ENCODE measurements at places on chromosomes 2 and 18.

DNA sequence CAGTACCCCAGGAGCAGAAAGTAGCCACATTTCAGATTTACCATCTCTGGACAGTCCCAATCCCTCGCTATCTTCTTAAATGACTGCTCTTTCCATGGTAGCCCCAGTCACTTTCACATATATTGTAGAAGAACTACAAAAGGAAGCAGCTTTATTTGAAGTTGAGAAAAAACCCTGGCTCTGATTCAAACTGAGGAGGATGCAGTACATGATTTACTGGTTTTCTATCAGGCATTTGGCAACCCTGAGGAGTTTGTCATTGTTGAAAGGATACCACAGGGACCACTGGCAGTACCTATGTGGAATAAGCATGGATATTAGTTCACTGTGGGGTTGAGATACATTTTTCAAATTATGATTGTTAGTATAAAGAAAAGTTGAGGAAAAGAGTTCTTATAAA lies 640.9 kb upstream of the SETBP1 start:
- no peak for DNase-seq

DNA sequence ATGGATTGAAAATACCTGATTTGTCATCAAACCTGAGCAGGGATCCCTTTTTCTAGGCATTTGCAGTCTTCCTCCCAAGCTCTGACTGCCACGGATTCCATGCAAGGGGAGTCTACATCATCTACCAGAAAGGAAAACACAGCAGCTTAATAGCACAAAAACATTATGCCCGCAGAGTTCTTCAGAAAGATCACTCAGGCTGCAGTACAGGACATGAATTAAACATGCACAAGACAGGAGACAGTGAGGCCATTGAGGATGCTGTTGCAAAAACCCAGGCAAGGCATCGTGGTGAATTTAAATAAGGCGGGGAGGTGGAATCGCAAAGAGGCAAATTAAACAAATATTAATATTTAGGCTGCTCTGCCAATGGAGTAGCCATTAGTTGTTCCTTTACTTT lies 88.5 kb downstream of the MRPS9 start:
- no peak for DNase-seq

DNA sequence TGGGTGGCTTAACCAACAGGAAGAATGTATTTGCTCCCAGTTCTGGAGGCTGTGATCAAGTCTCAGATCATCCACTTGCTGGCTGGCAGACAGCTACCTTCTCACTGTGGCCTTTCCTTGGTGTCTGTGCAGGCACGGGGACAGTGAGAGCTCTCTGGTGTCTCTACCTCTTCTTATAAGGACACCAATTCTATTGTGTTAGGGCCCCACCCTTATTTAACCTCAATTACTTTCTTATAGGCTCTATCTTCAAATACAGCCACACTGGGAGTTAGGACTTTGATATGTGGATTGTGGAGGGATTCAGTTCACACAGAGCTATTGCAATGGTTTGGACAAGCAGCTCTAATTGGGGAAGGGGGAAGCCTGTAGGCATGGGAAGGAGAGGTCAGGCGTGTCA lies 25.3 kb upstream of the IL1RN start:
- no peak for DNase-seq

DNA sequence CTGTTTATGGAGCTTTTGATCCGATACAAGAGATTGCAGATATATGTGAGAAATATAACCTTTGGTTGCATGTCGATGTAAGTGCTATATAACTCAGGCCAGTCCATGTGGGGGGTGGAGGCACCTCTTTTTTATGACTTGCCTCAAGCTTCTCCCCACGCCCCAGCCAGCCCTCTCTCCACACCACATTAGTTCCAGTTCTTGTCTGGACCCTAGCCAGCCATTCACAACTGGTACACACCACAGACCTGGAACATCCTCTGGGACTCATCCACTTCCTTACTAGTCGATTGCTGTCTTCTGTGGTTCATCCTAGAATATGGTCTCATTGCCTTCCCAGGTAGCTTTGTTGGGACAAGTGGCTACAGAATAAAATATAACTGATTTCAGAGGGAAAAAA lies 31.0 kb downstream of the GAD1 start:
- DNase-seq = no peak

DNA sequence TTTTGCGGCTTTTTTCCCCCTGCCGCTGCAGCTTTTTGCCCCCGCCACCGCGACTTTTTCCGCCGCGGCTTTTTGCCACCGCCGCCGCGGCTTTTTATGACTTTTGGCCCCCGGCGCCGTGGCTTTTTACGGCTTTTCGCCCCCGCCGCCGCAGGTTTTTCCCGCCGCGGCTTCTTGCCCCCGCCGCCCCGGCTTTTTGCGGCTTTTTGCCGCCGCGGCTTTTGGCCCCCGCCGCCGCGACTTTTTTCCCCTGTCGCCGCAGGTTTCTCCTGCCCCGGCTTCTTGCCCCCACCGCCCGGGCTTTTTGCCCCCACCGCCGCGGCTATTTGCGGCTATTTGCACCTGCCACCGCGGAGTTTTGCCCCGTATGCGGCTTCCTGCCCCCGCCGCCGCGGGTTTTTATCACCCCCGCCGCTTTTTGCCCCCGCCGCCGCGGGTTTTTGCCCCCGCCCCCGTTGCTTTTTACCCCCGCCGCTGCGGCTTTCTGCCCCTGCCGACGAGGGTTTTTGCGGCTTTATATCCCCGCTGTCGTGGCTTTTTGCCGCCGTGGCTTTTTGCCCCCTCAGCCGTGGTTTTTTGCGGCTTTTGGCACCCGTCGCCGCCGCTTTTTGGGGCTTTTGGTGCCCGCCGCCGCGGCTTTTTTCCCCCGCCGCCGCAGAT lies 2750.9 kb downstream of the RPIA start:
- DNase-seq = no peak

- no peak for DNase-seq
Measured at GRCh38 chr2:200847269-200847668, 17.2 kb downstream of the CLK1 start.

GRCh38 chr2:165155152-165155551 lies 48.7 kb downstream of the SCN3A start:
- DNase-seq = no peak

DNA sequence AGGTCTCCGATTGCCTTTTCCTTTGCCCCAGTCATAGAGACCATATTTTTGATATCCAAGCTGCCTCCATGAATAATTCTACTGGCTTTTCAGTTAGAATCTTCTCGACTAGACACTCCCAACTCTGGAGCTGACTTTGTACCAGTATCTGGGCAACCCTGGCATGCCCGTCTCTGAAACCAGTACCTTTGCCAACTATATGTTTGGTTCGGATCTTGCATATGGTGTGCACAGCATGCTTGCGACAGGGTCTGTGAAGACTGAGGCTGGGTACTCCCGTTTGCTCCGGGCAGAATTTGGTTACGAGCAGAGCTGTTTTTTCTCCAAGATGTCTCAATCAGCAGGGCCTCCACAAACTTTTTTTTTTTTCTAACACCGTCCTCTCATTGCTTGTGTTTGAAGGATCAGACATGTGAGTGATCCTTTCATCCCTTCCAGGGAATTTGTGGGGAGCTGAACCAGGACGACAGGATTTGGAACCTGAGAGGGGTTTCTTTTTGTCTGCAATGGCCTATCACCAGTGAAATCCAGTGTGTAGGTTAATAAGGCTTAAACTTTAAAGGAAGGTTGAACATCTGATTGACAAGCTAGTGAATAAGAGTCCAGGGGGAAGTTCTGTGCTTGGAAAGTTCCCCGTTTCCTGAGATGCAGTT lies 322.3 kb downstream of the MYCN start:
- no peak for DNase-seq

DNA sequence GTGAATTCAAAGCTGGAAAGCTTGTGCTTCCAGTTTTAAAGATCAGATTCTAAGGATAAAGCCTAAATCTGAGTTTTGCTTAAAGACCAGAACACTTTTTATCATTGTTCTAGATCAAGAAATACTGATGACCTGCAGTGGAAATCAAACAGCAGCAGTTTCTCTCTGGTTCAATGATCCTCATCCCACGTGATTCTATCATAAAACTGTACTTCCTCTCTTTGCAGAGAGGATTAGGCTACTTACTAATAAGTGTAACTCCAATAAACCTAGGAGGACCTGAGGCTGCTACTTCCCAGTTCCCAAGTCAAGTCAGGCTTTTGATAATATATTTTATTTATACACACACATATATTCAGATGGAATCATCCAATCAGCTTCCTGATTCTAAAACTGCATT lies 81.9 kb downstream of the TCF4 start:
- DNase-seq = no peak

- peak; percentile 14 for DNase-seq
Measured at GRCh38 chr18:63994783-63995399, 25.0 kb downstream of the SERPINB8 start.

DNA sequence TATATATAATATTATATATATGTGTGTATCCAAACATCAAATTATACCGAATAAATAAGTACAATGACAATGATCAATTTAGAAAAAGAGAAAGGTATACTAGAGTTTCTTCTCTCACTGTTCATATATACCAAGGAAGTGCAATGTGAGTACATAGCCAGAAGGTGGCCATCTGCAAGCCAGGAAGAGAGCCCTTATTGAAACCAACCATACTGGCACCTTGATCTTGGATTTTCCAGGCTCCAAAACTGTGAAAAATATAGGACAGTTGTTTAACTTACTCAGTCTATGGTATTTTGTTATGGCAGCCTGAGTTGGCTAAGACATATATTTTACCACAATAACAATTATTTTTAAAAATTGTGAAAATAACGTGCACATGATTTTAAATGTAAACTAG lies 1490.2 kb upstream of the SLC39A10 start:
- DNase-seq = no peak

DNA sequence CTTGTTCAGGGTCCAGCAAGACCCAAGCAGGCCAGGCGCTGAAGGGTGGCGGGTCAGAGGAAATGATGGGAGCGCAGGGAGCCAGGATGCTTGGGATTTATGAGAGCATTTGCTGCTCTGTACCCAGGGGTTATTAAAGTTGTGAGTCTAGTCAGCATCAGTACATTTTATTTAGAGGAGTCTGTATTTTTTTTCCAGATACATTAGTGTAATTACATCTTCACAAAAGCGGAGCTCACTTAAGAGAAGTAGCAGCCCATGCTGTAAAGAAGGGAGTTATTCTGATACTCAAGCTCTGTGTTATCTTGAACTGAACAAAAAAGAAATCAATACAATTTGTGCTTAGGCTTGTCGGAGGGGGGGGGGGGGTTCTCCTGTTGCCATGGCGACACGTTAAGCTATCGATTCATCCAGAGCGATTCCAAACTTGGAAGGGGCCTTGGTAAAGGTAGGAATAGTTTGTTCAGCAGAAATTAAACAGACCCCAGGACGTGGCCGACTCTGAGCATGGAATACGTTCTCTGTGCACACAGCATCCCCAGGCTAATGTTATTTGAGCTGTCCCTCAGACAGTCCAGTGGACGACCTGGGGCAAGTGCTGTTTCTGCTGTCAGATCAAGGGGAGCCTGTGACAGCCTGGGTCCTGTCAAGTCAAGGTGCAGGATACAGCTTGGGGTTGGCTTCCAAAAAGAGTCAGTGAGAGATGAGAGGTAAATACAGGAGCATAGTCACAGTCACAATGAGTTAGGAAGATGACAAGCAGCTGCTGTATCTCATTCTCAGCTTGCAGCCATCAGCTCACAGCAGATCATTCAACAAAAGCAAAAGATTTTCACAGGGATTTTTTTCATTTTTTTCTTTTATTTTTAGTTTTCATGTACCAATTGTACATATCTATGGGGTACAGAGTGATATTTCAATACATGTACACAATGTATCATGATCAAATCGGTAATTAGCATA lies 387.6 kb downstream of the DCDC2C start:
- no peak for DNase-seq

- DNase-seq = no peak
Measured at GRCh38 chr2:64978514-64979268, 10.5 kb upstream of the SLC1A4 start.

DNA sequence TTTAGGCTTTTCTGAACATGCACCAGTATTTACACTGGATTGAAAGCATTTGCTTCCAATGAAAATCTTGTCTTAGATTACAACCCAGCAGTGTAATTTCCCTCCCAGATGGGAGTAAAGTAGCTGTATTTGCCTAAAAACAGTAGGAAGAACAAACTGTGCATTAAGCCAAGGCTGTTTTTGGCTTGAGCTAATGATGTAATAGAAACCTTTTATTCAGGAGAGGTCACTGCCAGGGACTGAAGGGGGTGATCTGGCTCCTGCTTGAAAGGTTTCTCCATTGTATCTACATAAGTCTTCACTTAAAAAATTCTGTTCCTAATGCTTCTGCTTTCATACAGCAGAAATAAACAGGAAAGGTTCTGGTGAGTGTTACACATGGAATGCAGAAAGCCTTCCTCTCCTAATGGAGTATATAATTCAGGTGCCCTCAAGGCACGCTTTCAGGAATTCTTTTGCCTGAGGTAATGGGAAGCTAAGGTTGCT lies 74.4 kb downstream of the MEIS1 start:
- DNase-seq = no peak

- DNase-seq = no peak
Measured at GRCh38 chr18:13447621-13448334, 229.2 kb downstream of the LDLRAD4 start.

DNA sequence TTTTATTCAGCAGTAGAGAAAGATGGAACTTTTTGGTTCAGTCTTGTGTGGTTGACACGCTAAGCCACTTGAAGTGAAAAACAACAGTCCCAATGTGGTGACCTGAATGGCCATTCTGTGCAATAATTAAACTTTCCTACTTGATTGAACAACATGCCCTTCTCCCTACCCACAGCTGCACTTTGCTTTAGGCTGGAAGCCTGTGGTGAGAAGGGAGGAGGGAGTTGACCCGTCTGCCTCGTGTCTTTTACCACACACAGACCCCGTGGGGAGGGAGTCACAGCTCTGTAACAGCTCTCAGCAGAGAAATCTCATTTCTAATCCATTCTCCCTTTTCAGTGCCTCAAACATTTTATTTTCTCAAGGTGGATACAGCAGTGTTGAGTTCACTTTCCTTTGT lies 138.2 kb upstream of the PKDCC start:
- DNase-seq = no peak

- no peak for DNase-seq
Measured at GRCh38 chr2:238382381-238382781, 44.3 kb upstream of the ASB1 start.
